ENCODE measurements at places on chromosomes 2 and 18.

DNA sequence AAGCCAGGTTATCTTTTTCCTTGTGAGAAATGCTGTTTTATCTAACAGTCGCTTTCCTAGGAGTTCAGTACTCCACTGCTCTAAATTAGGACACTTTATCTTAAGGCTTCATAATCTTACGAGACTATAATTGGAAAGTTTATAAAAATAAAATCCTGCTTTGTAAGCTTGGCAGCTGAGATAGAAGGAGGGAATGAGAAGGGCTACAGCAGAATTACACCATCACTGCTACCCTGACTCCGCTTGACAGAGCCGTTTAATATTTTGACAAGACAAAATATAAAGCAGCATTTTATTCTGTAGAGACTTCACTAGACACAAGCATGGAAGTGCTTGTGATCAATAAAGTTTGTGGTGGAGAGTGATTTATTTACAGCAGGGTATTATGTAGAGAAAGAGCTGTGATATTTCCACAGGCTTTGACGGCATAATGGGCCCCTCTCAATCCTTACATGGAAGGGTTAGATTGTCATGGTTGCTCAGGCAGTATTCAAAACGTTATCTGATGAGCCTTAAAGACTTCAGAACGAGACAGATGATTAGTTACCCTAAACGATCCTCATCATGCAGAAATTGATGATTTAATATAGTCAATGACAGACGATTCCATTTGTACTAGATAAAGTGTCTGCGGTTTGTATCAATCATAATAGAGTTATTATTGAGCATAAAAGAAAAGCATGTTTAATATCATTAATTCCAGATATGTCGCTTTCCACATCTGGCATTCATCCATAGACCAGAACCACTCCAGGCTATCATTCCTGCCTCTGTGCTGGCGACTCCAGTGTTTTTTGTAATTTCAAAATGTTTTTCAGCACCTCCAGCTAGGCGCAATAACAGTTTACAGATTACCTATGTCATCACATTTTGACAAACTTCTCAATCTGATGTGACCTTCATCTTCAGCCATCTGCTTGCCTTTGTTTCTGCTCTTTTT, 242.2 kb downstream of the FIGN start:
- H3K4me3 ChIP-seq: no peak overlapping the region
- no peaks in the 10 kb centered on the region for H3K4me1 ChIP-seq
- no peaks in the 10 kb centered on the region for H3K27me3 ChIP-seq

DNA sequence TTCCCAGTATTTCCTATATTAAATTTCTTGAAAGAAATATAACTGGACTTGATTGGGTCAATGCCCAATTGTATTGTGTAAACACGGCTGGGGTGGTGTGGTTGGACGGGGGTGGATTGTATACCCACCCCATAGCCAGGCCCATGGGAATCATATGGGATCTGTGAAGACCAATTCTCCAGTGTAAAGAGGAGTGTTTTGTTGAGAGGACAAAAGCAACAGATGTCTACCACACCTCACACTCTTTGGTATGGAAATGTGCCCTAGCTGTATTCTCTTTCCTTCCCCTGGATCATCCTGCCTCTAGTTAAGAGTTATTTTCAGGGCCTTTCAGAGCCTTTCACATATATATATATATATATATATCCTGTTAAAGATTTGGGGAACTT, 57.5 kb upstream of the TGIF1 start:
- H3K27ac ChIP-seq: no peak overlapping the region
- H3K4me3 ChIP-seq: no peak overlapping the region
- DNase-seq: no peak
- H3K4me1 ChIP-seq: peaks cover 11% of the 10 kb centered on the region

- no peaks in the 10 kb centered on the region for H3K36me3 ChIP-seq
- no peak overlapping the region for H3K4me3 ChIP-seq
- no peak overlapping the region for H3K27ac ChIP-seq
- no peak for DNase-seq
Measured at GRCh38 chr2:215615067-215615802, 179.4 kb upstream of the FN1 start.

DNA sequence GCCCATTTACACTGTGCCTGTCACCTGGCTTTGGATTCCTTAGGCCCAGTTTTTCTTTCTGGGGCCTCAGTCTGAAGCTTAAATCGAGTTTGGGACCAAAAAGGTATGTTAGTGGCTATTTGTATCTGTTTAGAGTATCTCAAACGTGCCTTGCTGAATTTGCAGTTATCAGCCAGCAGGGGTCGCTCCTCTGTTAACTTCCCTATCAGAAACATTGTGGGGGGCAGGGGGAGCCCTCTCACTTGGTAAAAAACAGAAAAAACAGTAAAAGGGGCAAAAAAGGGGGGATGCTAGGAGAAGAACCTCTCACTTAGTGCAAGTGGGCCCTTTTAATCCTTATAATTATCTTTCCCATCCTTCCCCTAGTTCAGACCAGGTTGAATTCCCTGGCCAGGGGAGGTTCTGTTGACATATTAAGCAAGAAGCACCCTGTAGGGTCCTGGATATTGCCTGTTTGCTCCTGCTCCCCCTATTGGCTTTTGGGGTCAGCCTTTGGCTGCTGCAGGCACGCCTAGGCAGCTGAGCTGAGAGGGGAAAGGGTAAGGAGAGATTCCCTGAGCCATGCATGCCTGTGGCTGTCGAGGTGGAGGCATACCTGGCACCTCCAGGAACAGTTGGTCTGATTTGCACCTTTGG, 8.8 kb upstream of the IFIH1 start:
- no peaks in the 10 kb centered on the region for H3K36me3 ChIP-seq
- H3K27me3 ChIP-seq: no peaks in the 10 kb centered on the region
- DNase-seq: no peak
- no peak overlapping the region for H3K27ac ChIP-seq
- no peaks in the 10 kb centered on the region for H3K4me1 ChIP-seq
- no peak overlapping the region for H3K4me3 ChIP-seq

DNA sequence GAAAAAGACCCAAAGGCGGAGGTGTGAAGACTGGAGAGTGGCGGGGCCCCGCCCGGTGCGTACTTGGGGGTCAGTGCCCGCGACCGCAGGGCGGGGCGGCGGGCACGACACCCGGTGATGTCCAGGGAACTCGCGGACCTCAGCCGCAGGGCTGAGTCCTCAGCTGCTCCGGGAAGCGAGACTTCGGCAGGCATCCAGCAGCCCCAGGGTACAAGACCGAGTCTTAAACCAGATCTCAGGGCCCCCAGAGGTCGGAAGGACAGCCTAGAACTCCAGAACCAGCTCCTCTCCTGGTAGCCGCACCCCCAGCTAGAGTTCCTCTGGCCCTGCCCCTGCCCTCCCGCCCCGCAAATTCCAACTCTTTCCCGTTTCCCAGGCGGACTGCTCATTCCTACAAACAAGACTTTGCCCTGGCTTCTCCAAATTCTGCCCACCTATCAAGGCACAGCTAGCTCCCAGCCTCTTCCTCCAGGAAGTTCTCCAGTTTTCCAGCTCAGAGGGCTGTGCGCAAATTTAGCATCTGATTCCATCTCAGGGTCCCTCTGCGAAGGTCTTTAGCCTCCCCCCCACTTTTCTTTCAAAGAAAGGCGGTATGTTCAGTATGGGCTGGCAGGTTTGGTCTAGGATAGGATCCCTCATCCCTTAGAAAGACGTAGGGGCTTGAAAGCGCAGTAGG, 26.0 kb upstream of the NOTO start:
- DNase-seq: no peak
- peak overlapping the region; percentile 88 for H3K4me3 ChIP-seq
- no peak overlapping the region for H3K27ac ChIP-seq

GRCh38 chr2:233480490-233481202, 85.9 kb downstream of the USP40 start:
- H3K27ac ChIP-seq: peak overlapping the region; percentile 50
- no peaks in the 10 kb centered on the region for H3K27me3 ChIP-seq
- H3K4me1 ChIP-seq: peaks cover 11% of the 10 kb centered on the region
- H3K36me3 ChIP-seq: peaks cover 25% of the 10 kb centered on the region
- no peak overlapping the region for H3K4me3 ChIP-seq

GRCh38 chr2:176018708-176019107, 16.6 kb upstream of the LNPK start:
- H3K36me3 ChIP-seq: no peaks in the 10 kb centered on the region
- DNase-seq: no peak
- H3K27ac ChIP-seq: no peak overlapping the region
- H3K4me3 ChIP-seq: no peak overlapping the region
- H3K4me1 ChIP-seq: no peaks in the 10 kb centered on the region
- no peaks in the 10 kb centered on the region for H3K27me3 ChIP-seq

DNA sequence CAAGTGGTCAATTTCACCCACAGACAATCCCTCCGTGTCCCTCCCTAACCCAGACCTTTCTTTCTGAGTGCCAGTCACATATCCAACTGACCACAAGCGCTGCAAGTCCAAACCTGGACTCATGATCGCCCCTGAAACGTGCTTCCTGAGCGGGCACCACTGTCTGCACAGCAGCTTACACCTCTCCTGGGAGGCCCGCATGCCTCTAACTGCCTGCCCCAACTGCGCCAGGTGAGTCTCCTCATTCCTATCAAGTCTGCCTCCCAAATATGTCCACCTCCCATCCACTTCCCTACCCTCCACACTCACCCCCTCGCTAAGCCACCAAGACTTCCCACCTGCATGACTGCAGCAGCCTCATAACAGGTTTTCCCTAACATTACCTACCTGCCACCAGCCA, 33.4 kb downstream of the COL4A4 start:
- no peaks in the 10 kb centered on the region for H3K4me1 ChIP-seq
- no peak overlapping the region for H3K4me3 ChIP-seq
- no peak for DNase-seq
- H3K27ac ChIP-seq: no peak overlapping the region
- H3K36me3 ChIP-seq: no peaks in the 10 kb centered on the region
